ENCODE measurements at places on chromosomes 5 and 9. TPM values are rescaled to one million over a fixed set of nuclear protein-coding genes. Genes with fewer than 3 reads are reported as not detected.

The ORM2 gene
- total RNA-seq, result not detected

- no peak for DNase-seq
Observed at GRCh38 chr9:125412166-125412565, 150.5 kb downstream of the GAPVD1 start.

DNA sequence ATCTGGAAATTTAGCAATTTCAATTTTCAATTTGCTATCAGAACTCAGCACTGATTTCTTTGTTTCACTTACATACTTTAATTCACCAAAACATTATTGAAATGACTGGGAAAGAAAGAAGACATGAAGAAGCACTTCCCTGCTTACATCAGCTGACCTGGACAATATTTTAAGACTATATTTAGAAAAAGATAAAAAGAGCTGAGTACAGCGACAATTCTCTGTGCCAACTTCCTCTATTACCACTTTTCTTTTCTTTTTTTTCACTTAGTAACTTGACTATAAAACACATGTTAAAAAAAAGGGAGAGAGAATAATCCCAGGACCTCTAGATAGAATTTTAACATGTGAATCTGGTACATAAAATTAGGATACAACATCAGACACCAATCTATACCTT lies 35.6 kb downstream of the MEF2C start:
- DNase-seq, result no peak

GRCh38 chr9:34995670-34996060 lies 6.1 kb downstream of the DNAJB5 start:
- no peak for DNase-seq

The RLN2 gene
- total RNA-seq, result 3.6 TPM

The SPEF2 gene
- 13.1 TPM for total RNA-seq

GRCh38 chr5:164741376-164741775 lies 1236.0 kb downstream of the MAT2B start:
- no peak for DNase-seq

DNA sequence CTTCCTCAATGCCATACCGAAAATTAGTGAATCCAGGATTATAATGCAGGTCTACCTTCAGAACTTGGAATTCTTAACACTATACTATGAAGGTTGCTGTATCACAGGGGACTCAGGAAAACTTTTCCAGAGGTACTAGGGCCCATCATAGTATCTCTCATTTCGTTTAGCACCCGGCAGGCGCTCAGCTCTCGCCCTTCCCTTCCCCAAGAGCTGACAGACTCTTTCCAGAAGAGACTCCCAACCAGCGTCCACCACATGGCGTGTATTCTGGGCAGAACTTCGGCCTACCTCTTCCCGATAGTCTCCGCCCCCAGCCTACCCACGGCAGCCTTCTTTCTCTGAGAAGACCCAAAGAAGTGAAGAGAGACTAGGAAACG lies 271 bp downstream of the NOL8 start:
- no peak for DNase-seq

- DNase-seq, result no peak
Observed at GRCh38 chr5:179154991-179155955, 95.1 kb downstream of the ZNF354C start.

GRCh38 chr5:1010181-1010510 lies 1.5 kb downstream of the NKD2 start:
- DNase-seq, result no peak

GRCh38 chr5:150175536-150175935 lies 9.0 kb downstream of the CDX1 start:
- no peak for DNase-seq

The CAMK4 gene
- total RNA-seq, result 66.1 TPM

DNA sequence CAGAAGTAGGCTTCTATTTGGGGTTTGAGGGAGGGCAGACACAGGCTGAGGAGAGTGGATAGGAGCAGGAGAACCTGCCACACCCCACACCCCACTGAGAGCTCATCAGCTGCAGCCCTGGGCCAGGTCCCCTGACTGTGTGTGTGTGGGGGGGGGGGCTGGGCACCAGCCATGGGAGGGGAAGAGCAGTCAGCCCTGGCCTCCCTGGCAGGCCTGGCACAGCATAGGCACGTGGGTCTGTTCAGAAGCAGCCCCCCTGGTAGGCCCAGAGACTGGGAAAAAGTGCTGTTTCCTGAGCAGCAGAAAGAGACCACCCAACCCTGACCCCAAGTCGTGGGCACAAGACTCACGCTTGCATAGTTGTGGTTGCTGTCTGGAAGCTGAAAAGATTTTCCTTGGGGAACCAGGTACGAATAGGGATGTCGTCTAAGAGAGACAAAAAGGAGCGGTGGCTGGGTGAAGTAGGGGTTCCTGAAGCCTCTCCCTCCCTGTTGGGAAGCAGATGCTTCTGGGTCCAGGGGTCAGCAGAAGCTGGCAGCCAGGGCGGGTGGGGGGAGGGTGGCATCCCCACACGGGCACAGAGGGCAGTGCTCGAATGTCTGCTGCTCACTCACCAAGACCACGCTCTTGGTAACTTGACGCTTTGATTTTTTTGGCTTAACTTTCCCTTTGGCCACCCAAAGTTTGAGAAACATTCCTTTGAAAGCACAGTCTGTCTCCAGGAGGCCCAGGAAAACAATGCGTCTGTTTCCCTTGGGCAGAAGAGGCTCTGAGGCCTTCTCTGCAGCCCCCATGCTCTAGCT lies 2.9 kb downstream of the NSMF start:
- DNase-seq, result no peak

DNA sequence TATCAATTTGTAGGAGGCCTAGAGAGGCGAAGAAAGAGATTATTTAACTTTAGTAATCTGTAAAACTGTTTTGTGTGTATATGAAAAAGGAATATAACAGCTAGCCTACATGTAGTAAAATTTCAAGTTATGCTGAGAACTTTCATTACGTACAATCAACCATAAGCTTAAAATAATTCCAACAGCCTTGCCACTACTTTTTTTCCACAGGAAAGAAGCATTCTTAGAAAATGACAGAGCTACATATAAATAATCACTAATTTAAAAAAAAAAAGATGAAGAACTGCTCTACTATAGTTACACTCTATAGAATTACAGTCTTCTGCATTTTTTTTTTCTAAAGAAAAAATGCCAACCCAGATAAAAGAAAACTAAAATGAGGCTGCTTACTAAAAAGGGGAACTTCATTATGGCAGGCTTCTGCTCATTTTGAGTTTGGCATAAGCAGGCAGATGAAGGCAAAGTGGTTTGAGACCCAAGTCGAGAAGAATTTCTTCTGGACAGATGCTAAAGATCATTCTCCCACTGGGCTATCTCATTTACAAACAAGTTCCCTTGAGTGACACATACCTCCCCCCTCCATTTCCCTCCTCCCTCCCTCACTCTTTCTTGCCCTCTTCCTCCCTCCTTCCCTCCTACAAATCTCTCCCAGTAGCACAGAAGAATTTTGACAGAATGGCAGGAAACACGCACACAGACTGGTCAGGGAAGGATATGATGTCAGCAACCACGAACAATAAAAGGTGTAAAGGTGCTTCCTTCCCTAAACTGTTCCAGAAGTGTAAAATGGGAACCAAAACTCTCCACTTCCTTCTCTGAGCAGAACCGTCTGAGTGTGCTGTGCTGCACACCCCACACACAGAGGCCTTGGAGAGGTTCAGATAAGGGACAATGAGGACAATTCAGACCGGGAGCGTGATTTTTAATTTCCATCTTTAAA lies 56.1 kb downstream of the MEF2C start:
- DNase-seq, result no peak

The ITGA1 gene
- total RNA-seq, result 8.0 TPM

- DNase-seq, result no peak
Observed at GRCh38 chr5:127910307-127910956, 173.1 kb upstream of the SLC12A2 start.

GRCh38 chr9:95131023-95131943 lies 186.2 kb downstream of the FANCC start:
- DNase-seq, result peak; percentile 56

- DNase-seq, result no peak
Observed at GRCh38 chr5:150181766-150182545, 7.9 kb upstream of the SLC6A7 start.

The KCNIP1 gene
- total RNA-seq, result not detected

DNA sequence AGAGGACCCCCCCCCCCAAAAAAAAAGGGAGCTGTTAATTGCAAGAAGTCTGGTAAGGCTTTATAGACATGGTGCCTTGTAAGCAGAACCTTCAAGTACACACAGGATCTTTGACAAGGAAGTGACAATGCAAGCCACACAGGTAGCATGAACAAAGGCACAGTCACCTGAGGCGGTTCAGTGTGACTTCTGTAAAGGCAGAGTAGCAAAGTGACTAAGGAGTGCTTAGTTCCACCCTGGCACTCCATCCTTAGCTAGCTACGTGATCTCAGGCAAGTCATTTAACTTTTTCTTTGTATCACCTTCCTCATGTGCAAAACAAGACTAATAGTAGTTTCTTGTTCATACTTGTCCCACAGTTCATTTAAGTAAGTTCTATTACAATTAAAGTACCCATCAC lies 282.0 kb downstream of the PRELID2 start:
- no peak for DNase-seq

The OBP2A gene
- total RNA-seq, result not detected

GRCh38 chr9:31304576-31304975 lies 1079.9 kb upstream of the ACO1 start:
- no peak for DNase-seq

The DMRT1 gene
- not detected for total RNA-seq

DNA sequence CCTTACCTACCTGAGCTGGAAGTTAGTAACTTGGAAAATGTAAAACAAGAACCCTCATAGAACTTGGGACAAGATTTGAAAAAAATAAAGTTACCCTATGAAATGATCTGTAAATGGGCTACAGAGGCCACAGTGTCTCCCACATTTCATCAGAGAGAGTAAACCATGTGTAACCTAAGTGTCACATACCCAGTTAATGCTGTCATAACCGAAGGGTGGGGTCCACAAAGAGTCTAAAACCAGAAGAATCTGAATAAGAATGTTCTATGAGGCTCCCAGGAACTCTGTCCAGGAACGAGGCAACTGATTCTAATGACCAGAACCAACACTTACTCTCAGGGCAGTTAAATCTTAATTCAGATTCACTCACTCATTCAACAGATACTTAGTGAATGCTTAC lies 1.0 kb upstream of the FAM13B start:
- DNase-seq, result no peak

DNA sequence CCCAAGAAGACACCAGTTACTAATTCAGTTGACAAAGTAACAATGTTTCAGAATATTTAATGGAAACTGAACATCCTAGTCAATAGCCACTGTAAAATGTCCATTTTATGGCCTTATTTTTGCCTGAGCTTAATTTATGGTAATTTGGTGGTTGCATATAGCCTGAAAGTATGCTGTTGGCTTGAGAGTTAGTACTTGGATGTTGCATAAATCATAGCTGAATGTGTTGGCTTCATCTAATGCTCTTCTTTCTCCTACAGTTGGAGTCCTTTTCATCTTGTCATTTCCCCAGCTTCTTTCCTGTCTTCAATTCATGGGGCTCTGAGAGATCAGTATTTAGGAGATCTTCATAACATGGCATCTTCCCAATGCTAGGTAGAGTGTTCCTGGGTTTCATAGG lies 164.6 kb downstream of the MAT2B start:
- DNase-seq, result no peak

Measured in activated CD4-positive, alpha-beta memory T cell treated with anti-CD3 and anti-CD28 coated beads, Interleukin-2, amount 10 ng/mL, durations not matched to agents 7 days and 5 days (primary cell).